ENCODE measurements at places on chromosomes 11 and 22.

DNA sequence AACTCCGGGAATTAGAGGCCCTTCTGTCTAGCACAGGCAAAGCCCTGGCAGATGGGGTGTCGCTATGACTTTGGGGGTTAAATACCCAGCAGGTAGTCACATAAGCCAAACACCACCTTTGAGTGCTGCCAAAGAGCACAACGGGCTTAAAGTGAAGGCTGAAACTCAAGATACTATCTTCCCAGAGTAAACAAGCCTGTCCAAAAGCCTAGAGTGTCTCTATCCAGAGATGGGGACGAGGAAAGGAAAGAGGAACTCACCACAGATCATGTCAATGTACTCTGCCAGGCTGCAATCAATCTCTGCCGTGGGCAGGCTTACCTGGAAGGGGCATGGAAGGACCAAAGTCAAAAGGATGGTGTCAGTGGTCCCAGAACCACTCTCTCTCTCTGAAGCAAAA is 14.5 kb downstream of the TMEM25 start:
- no peak for DNase-seq

- no peak for DNase-seq
Measured at GRCh38 chr11:12174128-12174476, 63.7 kb downstream of the MICAL2 start.

GRCh38 chr11:123054301-123055065 is 7.5 kb downstream of the HSPA8 start:
- peak; percentile 64 for DNase-seq

- no peak for DNase-seq
Measured at GRCh38 chr11:73752216-73752867, 8.5 kb downstream of the RAB6A start.

GRCh38 chr11:75762158-75762557 is 6.4 kb upstream of the DGAT2 start:
- no peak for DNase-seq

- DNase-seq: no peak
Measured at GRCh38 chr11:116777056-116777455, 4.3 kb upstream of the BUD13 start.

- DNase-seq: no peak
Measured at GRCh38 chr11:45320371-45320770, 34.2 kb upstream of the SYT13 start.

- no peak for DNase-seq
Measured at GRCh38 chr11:1521382-1522080, 35.0 kb upstream of the MOB2 start.

- DNase-seq: no peak
Measured at GRCh38 chr11:65392899-65393298, 6.5 kb downstream of the FRMD8 start.

- DNase-seq: no peak
Measured at GRCh38 chr11:75453916-75454655, 21.1 kb upstream of the KLHL35 start.

GRCh38 chr11:119747868-119748660 is 19.1 kb upstream of the NECTIN1 start:
- no peak for DNase-seq

GRCh38 chr22:29337631-29338284 is 22.3 kb upstream of the RASL10A start:
- no peak for DNase-seq

DNA sequence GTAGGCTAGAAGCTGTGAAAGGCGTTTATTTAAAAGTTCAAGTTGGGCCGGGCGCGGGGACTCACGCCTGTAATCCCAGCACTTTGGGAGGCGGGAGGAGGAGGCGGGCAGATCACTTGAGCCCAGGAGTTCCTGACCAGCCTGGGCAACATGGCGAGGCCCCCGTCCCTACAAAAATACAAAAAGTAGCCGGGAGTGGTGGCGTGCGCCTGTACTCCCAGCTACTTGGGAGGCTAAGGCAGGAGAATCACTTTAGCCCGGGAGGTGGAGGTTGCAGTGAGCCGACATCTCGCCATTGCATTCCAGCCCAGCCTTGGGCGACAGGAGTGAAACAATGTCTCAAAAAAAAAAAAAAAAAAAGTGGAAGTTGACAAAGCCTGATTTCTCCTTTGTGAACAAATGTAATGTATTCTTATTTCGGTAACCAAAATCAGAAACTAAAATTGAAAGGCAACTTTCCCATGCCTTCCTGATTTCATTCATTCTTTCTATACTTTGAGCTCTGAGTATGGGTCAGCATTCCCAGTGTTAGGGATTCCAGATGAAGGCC is 825 bp downstream of the PTPMT1 start:
- DNase-seq: no peak

- peak; percentile 39 for DNase-seq
Measured at GRCh38 chr22:44738347-44738715, 14.0 kb upstream of the ARHGAP8 start.

- DNase-seq: no peak
Measured at GRCh38 chr11:79335681-79336080, 105.1 kb downstream of the TENM4 start.

GRCh38 chr11:14454861-14455632 is 44.6 kb downstream of the COPB1 start:
- DNase-seq: no peak

- peak; percentile 79 for DNase-seq
Measured at GRCh38 chr11:15275141-15275540, 160.4 kb downstream of the INSC start.

- DNase-seq: no peak
Measured at GRCh38 chr22:49621601-49622210, 206.0 kb downstream of the BRD1 start.

GRCh38 chr11:96235751-96236150 is 107.2 kb downstream of the MAML2 start:
- no peak for DNase-seq

- DNase-seq: no peak
Measured at GRCh38 chr11:69125861-69126260, 29.9 kb upstream of the SMIM38 start.

DNA sequence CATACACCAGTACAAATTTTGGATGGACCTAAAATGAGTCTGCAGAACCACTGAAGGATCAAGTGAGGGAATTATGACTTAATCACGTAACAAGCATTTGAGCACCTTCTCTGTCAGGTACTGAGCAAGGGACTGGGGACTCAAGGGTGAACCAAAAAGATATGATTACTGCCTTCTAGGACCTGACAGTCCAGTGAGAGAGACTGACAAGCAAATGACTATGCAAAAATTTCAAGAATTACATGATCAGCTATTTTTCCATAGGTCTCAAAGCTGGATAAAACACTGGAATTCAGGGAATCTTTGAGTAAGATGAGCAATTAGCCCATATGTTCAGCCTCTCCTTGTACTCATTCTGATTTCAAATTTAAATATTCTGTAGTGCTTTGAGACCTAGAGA is 5.2 kb upstream of the STT3A start:
- no peak for DNase-seq

DNA sequence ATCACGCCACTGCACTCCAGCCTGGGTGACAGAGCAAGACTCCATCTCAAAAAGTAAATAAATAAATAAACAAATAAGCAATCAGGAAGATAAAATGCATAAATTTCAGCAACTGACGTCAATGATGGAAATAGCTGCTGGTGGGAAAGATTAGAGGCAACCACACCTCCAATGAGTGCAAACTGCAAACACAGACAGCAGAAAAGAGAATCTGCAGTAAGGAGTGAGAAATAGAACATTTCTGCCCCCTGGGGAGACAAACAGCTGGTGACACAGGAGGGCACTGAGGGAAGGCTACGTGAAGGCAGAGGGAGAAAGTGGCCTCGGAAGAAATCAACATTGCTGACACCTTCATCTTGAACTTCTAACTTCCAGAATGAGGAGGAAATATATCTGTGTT is 6.5 kb downstream of the PI4KA start:
- no peak for DNase-seq

GRCh38 chr22:24441406-24442351 is 14.3 kb downstream of the ADORA2A start:
- DNase-seq: no peak

DNA sequence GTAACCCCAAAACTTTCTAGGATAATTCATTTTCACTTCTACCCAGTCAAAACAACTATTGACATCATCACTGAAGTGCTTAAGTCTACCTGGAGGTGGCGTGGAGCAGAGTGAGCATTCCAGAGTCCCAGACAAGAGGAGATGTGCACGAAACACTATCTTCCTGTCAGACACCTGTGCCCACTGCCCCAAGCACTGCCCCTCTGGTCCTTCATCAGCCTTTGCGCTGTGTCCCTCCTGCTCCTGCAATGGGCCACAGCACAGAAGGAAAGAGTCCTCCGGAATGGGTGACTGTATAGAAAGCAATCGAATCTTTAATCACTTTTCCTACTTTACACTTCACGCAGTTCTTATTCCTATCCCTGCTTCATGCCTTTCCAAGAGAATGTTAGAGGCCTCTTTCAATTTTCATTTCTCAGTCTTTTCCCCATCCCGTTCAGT is 512 bp upstream of the GRIA4 start:
- no peak for DNase-seq

- peak; percentile 64 for DNase-seq
Measured at GRCh38 chr11:76371170-76371569, 9.8 kb downstream of the THAP12 start.

All from COLO829 (cell line).